Stimulated activated CD8-positive, alpha-beta memory T cell treated with anti-CD3 and anti-CD28 coated beads, Interleukin-7, amount 100 ng/mL, for 1 hour (primary cell): ENCODE measurements at places on chromosomes 3 and 15.

GRCh38 chr3:4814305-4814903 is 164.8 kb upstream of the BHLHE40 start:
- DNase-seq = no peak

GRCh38 chr15:50911001-50911400 is 2.5 kb downstream of the AP4E1 start:
- DNase-seq = no peak

DNA sequence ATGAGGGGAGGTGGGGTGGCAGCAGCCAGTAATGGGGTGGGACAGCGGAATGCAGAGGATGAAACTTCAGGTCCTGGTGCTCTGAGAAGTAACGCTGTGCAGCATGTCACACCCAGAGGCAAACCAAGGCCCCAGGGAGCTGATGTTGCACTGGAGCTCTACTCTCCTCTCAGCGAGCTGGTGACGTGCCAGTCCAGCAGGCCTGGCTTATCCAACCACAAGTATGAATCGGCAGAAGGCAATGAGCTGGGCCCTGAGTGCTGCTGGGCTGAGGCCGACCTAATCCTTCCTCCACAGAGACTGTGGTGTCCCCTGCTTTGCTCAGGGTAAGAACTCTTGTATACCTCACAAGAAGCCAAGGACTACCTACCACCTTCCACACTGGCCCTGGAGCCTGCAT is 30.5 kb downstream of the CD86 start:
- no peak for DNase-seq

DNA sequence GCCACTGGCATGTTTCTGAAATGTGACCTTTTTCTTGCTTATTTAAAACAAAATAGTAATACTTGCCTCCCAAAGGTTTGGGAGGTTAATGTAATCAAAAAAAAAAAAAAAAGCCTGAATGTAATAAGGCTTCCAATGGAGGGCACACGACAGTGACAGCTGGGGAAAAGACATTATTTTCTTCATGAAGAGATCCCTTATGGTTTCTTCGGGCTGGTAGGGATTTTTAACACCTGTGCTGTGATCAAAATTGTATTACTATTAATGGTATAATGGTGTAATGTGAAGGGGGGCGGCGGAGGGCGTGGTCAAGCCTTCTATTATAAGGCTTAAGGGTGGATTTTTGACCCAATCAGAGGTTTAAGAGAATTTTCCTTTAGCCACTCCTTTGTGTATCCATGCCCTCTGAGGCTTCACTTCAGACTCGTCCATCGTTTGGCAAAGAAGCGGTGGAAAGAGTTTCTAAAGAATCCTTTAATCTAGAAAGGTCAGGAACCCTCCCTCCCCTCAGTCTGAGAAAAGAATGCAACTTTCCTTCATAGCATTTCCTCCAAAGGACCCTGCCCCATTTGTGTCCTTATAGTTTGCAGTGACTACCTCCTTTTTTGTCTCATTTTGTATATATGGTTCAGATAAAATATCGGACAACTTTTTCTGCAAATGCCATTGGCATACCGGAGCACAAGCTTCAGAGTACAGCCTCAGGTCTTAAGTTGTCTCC is 89.5 kb upstream of the CHD2 start:
- DNase-seq = no peak

DNA sequence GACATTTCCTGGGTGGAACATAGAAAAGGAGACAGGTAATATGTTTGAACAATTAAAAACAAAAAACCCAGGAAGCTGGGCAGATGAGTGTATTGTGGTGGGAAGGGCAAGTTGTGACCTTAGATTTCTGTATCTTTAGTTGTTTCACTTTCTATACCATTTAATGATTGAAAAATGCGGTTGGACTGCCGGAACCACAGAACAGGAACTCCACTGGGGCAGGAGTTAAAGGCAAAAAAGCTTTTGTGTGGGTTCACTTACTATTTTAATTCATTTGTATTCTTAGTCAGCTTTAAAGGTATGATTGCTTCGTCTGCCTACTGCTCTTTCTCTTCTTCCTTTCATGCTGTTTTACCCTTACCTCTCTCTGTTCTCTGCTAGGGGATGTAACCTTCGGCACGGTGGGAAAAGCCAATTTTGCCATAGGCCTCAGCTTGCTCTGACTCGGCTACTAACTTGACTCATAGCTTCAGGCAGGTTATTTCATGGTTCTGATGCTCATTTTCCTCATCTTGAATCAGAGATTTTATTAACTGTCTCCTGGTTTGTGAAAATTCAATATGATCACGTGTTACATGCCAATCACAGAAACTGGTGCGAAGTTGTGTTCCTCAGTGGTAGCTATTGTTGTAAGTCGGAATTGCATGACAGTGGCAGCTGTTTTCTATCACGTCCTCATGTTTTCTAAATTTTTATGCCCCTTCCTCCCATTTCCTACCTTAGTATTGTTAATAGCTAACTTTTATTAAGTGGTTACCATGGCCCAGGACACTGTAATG is 1.6 kb upstream of the MCTP2 start:
- DNase-seq = no peak

GRCh38 chr3:107897471-107898061 is 193.3 kb downstream of the CD47 start:
- no peak for DNase-seq

DNA sequence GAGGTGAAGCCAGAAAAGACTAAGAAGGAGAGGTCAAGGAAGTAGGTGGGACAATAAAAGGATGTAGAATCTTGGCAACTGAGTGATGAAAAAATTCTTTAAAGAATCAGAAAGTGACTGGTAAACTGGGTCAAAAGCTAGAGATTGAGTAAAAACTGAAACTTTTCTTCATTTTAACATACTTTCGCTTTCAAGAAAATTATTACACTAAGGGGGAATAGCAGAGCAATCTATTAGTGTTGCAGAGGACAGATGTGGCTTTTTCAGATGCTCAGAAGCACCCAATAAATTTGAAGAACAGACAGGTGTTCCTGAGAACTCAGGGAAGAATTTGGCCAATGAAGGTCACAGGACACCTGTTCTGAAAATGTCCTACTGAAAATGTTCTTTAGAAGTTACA is 805.4 kb upstream of the ALCAM start:
- DNase-seq = no peak

DNA sequence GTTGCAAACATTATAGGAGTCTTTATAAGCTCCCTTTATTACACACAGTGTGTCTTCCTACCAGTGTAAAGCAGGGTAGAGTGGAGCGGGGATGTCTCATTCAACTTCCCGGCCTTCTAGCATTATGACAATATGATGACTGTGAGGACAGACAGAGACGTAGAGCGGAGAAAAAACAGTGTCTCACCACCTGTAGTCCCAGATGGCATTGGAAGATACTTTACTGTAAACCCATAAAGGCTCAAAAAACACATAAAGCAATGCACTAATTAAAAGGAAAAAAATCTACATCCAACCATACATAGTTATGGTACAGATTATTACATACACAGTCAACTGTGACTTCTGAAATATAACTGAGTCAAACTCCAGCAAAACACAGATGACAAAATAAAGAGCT is 383.7 kb downstream of the MAGI1 start:
- no peak for DNase-seq

DNA sequence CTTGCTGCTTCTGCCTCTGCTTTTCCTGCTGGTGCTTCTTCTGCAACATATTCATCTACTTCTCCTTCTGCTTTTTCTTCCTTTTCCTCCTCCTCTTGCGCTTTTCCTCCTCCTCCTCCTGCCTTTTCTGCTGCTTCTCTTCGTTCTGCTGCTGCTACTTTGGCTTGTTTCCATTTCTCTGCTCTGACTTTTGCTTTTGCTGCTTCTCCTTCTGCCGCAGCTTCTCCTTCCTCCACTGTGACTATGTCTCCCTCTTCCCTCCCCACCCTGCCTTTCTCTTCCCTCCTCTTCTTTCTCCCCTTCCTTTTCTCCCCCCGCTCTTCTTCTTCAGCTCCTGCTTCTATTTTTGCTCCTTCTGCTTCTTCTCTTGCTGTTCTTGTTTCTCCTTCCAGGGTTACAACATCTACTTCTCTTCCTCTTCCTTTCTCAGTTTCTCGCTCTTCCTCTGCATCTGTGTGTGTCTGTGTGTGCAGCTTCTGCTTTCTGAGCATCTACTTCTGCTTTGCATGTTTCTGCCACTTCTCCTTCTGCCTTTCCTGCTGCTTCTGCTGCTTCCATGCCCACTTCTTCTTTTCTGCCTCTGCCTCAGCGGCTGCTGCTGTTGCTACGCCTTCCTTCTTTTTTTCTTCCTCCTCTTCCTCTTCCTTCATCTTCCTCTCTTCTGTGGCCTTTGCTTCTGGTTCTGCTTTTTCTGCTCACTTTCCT is 51.4 kb downstream of the FAM43A start:
- no peak for DNase-seq

DNA sequence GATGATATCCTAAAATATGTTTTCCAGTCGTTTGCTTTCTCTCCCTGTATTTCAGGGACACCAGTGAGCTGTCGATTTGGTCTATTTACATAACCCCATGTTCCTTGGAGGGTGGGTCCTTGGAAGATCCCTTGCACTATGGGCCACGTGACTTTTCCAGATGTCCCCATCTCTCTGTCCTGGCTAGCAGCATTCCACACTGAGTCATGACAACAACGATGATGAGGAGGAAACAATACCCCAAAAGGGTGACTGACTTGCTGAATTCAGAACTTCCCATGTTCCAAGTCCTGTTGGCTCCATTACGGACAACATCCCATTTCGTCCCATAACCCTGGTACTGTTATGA is 134.3 kb downstream of the NSMCE3 start:
- DNase-seq = no peak

DNA sequence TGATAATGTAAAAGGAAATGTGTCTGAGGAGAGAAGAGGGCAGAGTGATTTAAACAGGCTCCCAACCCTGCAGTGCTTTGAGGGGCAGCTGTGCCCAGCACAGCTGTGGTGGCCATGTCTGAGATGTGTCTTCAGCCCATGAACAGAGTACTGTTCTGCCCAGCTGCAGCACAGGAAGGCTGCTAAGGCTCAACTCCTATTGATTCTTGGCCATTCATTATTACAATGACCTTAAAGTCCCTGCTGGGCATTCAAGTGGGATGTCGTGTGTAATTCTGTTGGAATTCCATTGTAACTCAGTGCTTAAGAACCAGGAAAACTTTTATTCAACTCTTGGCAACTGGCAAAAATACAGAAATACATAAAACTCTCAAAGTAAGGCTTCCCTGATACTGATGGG is 229.3 kb downstream of the MCTP2 start:
- DNase-seq = no peak

- DNase-seq = no peak
These were observed 37.9 kb upstream of the MGLL start for GRCh38 chr3:127860211-127860696.

DNA sequence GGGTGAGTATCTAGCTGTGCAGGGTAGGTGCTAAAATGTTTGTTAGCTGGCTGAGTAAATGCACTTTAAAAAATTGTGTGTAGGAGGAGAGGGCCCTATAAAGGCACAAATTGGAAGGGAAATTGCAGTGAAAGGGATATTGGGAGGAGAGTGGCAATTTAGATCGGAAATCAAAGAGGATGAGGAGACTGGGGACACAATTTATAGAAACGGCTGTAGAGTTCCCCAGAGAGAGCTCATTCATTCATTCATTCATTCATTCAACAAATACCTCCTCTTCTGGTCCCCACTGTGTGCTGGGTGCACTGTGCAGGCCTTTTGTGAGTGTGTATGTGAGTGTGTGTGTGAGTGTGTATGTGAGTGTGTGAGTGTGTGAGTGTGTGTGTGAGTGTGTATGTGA is 2.4 kb downstream of the DNAJA4 start:
- DNase-seq = no peak

DNA sequence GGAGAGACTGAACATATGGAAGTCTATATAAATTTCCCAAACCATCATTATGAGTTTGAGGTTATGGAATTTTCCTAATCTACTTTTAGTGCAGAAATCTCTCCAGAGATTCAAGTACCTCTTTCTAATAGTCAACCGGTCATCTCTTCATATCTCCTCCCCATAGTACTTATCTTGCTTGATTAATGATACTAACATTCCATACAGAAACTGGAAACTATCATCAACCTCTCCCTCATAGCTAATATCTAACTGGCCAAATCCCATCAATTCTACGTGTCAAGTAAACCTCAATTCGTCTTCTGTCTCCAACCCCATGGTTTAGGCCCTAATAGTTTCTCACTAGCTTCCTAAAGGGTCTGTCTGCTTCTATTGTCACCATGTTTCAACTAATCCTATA is 44.4 kb upstream of the VGLL3 start:
- DNase-seq = no peak
